ENCODE measurements at places on chromosomes 3 and 15.
A peak's percentile ranks its signal among the peaks of the same experiment; 100 is the strongest.

DNA sequence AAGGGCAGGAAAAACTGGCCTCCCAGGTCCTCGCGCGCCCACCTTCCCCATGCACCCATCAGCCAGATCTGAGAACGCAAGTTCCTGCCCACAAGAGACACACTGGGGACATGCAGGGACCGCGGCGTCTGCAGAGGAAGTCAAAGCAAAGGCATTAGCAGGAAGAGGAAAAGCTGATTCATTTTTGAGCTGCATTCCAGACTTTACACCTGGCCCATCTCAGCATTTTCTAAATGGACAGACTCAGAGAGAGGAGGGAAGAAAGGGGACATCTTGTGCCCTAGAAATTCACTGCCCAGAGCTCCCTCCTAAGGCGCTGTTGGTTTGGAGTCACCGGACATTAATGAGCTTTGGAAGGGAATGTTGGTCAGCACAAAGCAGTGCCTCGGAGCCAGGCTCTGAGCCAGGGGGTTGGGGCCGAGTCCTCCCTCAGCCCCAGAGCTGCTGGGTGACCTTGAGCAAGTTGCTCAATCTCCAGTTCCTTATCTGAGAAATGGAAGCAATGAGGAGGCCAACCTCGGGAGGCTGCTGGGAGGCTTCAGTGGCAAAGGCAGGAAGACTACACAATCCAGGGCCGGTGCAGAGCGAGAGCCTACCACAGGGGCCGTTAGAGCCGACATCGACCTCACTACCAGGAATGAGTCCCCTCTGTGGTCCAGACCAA is 150.5 kb upstream of the IQSEC1 start:
- peak; percentile 79 for DNase-seq

DNA sequence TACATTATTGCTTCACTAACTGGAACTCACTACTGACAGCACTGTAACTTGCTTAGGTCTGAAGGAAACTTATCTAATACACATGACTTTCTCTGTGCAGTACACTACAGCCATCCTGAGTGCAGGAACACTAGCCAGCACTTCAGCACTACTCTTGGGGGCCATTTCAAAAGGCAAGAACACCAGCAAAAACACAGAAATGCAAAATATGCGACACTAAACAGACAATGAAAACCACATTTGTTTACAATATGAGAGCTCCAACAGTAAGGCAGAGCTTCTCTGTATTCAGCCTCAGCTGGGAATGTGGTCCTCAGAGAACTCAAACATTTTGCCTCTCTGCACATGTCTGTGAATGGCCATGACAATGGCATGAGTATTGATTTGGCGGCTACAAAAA is 109.6 kb downstream of the ARRDC4 start:
- DNase-seq = no peak

- DNase-seq = no peak
Measured at GRCh38 chr3:83454353-83454752, 1504.4 kb upstream of the CADM2 start.

DNA sequence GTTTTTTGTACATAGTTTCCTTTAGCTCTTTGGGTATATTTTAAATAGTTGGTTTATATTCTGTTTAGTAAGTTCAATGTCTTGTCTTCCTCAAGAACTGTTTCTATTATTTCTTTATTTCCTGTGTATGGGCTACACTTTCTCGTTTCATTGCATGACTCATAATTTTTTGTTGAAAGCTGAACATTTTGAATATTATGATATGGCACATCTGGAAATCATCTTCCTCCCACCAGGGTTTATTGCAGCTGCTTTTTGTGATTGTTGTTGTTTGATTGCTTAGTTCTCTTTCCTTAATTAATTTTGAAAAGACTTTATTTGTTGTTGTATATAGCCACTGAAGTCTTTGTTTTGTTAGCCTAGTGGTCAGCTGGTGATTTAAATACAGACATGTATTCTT is 43.8 kb downstream of the LSM3 start:
- no peak for DNase-seq

GRCh38 chr15:57751177-57751800 is 44.8 kb downstream of the POLR2M start:
- DNase-seq = peak; percentile 3

- DNase-seq = no peak
Measured at GRCh38 chr3:88343264-88343663, 193.5 kb downstream of the C3orf38 start.

- no peak for DNase-seq
Measured at GRCh38 chr15:89071471-89071870, 16.8 kb upstream of the ABHD2 start.

- no peak for DNase-seq
Measured at GRCh38 chr15:71085809-71086208, 29.5 kb upstream of the THSD4 start.

- no peak for DNase-seq
Measured at GRCh38 chr3:32626631-32627030, 56.0 kb upstream of the DYNC1LI1 start.

GRCh38 chr3:54670201-54671000 is 257.5 kb downstream of the LRTM1 start:
- DNase-seq = no peak

- DNase-seq = no peak
Measured at GRCh38 chr3:71874618-71875017, 89.7 kb upstream of the PROK2 start.

DNA sequence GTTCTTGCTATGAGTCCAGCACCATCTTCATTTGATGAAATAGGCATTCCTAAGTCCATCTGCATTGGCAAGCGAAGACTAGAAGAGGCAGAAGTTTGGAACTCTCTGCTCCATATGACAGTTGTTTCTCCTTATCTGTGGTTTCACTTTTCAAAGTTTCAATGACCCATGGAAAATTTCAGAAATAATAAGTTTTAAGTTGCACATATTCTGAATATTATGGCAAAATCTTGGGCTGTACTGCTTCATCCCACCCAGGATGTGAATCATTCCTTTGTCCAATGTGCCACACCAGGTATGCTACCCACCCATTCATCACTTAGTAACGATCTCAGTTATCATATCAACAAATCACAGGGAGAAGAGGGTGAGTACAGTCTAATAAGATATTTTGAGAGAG is 647.9 kb downstream of the GRM7 start:
- DNase-seq = no peak

- no peak for DNase-seq
Measured at GRCh38 chr3:1262246-1262645, 169.4 kb downstream of the CNTN6 start.

GRCh38 chr15:85879334-85880163 is 84.8 kb upstream of the KLHL25 start:
- no peak for DNase-seq

DNA sequence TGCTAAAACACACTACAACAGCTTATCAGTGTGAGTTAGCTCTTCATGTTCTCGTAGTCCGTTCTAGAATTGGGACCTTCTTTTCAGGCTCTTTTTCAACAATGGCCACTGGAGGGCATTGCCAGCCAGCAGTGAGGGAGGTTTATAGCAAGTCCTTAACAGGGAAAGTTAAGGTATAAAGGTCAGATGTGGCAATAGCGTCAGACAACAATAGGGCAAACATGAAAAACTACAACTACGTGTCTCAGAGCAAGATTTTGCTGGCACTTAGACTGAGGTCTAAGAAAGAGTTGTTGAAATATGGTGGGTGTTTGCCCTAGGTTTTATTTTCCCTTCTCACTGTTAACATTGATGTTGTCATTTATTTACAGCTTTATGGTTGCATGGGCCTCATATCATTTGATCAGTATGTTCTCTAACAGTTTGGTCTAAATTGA is 161.4 kb downstream of the GMNC start:
- peak; percentile 91 for DNase-seq

- no peak for DNase-seq
Measured at GRCh38 chr3:138081371-138082084, 33.9 kb downstream of the DZIP1L start.

- DNase-seq = no peak
Measured at GRCh38 chr15:101293122-101293521, 1.9 kb downstream of the SNRPA1 start.

- DNase-seq = no peak
Measured at GRCh38 chr3:487614-488013, 291.1 kb downstream of the CHL1 start.

GRCh38 chr3:134095005-134095404 is 65.3 kb upstream of the SLCO2A1 start:
- no peak for DNase-seq

GRCh38 chr3:48927928-48928327 is 9.3 kb downstream of the ARIH2 start:
- no peak for DNase-seq

DNA sequence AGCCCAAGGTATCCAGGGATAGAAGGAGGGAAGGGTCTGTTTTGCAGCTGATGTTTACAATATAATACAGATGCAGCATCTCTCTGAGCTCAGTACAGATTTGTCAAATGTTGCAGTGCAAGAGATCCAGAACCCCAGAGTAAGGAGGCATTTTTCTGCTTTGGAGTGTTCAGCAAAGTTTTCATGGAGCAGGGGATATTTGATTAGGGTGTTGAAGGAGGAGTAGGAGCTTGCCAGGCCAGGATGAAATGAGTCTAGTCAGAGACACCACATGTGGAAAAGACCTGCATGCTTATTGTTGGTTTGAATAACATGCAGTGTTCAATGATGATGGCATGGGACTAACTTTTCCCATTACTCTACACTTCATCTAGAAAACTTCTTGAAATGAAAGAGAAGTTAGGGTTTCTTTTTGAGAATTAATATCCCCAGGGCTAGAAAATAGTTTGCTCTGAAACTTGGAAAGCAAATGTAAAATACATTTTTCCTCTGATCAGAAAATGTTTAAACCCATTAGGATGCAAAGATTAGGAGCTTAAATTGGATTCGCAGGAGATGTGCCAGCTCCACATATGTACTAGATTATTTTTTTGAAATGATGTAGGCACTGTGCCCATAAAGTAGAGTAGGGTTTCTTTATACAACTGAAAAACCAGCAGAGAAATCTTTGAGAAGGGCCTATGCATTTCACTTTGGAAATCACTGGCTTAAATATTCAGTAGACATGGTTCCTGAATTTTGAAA is 243.8 kb downstream of the CACNA2D3 start:
- no peak for DNase-seq

DNA sequence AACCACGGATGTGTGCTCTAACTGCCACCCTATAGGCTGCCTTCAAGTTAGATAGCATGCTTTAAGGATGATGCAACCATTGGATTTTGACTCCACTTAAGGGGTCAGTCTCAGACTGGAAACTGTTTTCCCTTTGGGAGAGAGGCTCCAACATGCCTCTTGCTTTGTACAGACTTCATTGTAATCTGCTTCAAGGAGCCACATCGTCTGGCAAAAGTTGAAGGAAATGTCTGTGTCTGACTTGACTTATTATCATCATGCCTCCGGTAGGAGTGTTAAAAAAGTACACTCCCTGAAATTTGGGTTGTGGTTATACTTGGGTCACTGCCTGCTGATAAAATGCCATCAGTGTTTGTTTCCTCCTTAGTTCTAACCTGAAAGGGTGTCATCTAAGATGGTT is 245.4 kb upstream of the CDIN1 start:
- no peak for DNase-seq

- no peak for DNase-seq
Measured at GRCh38 chr3:66561367-66561766, 60.5 kb upstream of the LRIG1 start.
